ENCODE measurements at places on chromosomes 2 and 18. TPM values are rescaled to one million over a fixed set of nuclear protein-coding genes. Genes with fewer than 3 reads are reported as not detected.

GRCh38 chr2:196361606-196362326, 190.4 kb upstream of the STK17B start:
- DNase-seq: no peak

GRCh38 chr2:45283764-45284620, 274.7 kb upstream of the SIX2 start:
- DNase-seq: peak; percentile 83

GRCh38 chr2:134862674-134863073, 24.3 kb downstream of the ACMSD start:
- DNase-seq: no peak

- DNase-seq: no peak
Observed at GRCh38 chr2:61658841-61659780, 121.0 kb upstream of the XPO1 start.

GRCh38 chr2:200635251-200635650, 49.4 kb downstream of the AOX1 start:
- no peak for DNase-seq

Gene CAPN14
- total RNA-seq: not detected

DNA sequence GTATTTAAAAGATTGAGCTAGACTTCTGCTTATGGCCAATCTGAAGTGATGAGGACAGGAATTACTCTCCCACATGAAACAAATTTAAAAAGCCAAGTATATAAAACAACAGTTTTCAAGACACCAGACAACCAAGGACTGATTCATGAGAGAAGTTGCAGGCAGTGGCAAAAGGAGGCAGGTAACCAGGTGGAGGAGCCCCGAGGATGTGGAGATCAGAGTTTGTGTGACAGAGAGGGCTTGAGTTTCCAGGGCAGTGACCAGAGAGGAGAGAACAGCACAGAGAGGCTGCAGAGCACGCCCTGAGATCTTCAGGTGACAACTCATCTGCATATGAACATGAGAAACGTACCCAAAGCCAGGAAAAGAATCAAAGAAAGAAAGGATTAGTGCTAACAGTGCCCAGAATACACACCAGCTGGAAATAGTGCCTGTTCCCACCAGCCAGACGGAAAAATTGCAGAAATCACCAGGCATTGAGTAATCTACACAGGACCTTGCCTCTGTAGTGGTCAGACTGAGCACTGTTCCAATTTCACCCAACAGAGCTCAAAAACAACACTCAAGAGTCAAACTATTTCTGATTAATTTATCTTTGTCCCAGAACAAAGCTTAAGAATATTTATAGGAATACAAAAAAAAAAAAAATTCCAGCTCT, 173.1 kb downstream of the SEPTIN10 start:
- DNase-seq: no peak

Gene SERPINE2
- 66.8 TPM for total RNA-seq

- no peak for DNase-seq
Observed at GRCh38 chr2:30222636-30223360, 8.5 kb upstream of the LBH start.

DNA sequence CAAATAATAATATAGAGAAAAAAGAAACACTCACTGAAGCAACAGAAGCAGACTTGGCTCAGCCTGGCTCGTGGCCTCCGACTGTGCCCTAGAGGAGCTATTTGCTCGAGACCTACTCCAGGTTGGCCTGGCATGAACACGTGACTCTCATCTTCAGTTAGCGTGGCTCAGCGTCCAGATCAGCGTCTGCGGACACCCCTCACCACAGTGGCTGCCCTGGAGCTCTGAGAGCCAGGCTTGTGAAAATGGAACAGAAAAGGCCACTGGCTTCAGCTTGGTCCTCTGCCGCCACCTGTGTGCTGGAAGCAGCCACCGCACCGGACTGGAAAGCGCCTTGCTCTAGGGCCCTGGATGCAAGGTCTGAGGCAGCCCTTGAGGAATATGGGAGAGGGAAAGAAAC, 1184.0 kb upstream of the GYPC start:
- peak; percentile 41 for DNase-seq

DNA sequence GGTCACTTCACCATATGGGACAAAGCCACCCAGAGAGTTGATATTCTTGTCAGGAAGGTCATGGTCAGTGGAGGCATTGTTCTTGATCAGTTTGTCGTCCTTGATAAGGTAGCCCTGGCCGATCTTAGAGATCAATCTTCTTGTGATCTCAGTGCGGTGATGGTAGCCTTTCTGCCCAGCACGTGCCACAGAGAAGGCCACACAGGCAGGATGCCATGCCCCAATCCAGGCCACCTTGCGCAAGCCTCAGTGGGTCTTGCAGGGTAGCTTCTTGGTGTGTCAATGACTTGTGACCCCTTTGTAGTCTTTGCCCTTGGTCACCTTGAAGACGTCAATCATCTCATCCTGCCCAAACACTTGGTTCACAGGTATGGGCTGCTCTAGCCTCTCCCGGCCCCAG, 143.9 kb upstream of the ASB18 start:
- DNase-seq: no peak

Gene HNMT
- not detected for total RNA-seq

DNA sequence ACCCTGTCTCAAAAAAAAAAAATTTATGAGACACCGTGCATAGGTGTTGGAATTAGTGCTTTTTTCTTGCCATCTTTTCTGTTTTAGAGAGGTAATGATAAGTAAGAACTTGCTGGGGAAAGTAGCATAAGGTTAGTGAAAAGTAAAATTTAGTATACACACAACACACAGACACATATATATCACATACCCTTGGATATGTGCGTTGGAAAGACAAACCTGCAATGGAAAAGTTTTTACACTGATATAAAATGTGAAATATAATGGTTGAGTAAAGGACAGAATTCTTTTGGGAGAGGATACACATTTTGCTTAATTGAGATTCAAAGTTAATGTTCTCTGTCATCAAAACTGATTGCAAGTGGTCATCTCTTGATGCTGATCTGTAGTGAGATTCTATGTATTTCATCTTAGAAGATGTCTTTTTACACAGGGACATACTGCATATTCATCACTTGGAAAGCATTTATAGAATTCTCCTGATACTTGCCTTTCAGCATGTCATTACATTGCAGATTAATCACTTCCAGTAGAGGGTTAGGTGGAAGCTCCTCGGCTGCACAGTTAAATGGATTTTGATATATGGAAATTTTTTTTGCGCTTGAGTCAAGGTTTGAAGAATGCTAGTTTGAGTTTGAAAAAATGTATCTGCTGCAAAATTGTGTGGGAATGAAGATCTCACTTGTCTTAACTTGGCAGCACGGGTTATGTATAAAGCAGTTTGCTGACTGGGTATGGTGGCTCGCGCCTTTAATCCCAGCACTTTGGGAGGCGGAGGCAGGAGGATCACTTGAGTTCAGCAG, 13.5 kb downstream of the PPP1CB start:
- no peak for DNase-seq

DNA sequence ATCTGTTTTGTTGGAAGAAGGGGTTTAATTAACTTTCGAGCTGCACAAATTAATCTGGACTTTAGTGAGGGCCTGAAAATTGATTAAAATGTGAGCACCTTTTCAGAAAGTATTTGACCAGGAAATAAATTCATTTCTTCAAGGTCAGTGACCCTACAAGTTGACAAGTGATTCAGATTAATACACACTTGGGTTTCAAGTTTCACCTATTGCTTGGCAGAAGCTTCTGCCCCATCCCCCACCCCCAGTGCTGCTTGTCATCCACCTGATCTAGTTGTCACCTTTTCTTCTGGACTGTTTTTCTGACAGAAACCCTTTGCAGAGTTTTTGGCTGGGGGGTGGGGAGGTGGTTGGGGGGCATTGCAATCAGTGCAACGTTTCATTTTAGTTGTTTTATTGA, 46.2 kb downstream of the RPRM start:
- no peak for DNase-seq

GRCh38 chr2:232491139-232491780, 3.6 kb upstream of the ECEL1 start:
- no peak for DNase-seq

- no peak for DNase-seq
Observed at GRCh38 chr2:119630121-119630520, 48.9 kb upstream of the TMEM177 start.

GRCh38 chr2:238947920-238948710, 100.2 kb downstream of the TWIST2 start:
- peak; percentile 87 for DNase-seq

GRCh38 chr2:60926741-60927552, 45.6 kb downstream of the REL start:
- no peak for DNase-seq

- no peak for DNase-seq
Observed at GRCh38 chr18:60259052-60259681, 113.4 kb downstream of the MC4R start.

Gene EGR4
- not detected for total RNA-seq

DNA sequence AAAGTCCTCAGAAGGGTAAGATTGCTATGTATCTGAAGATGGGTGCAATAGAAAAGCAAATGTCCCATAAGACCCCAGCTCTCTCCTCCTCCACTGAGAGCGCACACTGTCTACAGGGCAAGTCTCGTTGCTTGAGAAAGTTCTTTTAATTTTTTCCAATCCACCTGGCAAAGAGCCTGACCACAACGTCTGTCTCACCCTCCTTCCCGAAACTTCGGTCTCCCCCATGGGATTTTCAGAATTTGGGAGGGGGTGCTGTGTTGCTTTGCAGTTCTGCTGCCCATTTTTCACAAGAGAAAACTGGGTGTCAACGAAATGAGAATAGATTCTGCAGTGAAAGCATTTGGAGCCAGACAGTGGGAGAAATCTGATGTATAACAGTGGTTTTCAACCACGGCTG, 40.4 kb downstream of the SERTAD2 start:
- no peak for DNase-seq

GRCh38 chr2:151819920-151820319, 8.3 kb downstream of the ARL5A start:
- no peak for DNase-seq

- DNase-seq: peak; percentile 22
Observed at GRCh38 chr18:58117786-58118403, 73.9 kb downstream of the NEDD4L start.

DNA sequence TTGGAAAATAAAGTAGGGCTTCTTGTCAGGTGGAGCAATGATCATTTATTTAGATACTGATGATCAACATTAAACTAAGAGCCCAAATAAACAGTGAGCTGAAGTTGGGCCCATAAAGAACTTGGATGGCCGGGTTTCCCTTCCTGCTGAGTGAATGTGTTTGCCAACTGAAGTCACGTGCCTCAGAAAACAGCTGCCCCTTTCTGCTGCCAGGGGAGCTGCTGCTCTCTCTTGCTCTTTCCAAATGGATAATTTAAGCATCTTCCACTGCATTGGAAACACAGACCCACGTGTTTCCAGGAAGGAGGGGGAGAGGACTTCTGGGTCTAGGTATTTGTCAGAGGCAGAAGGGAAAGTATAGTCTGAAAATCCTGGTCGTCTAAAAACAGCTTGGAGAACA, 22.9 kb upstream of the NCKAP5 start:
- peak; percentile 71 for DNase-seq

- no peak for DNase-seq
Observed at GRCh38 chr2:170323743-170324142, 145.8 kb downstream of the MYO3B start.

- DNase-seq: peak; percentile 22
Observed at GRCh38 chr2:9288681-9289338, 82.2 kb downstream of the ASAP2 start.

Gene TEX44
- not detected for total RNA-seq

GRCh38 chr2:149463328-149464002, 124.1 kb downstream of the MMADHC start:
- DNase-seq: no peak

GRCh38 chr2:43230951-43231827, 4.8 kb upstream of the ZFP36L2 start:
- DNase-seq: no peak

Gene ASB18
- not detected for total RNA-seq

Gene GLI2
- 1.3 TPM for total RNA-seq

DNA sequence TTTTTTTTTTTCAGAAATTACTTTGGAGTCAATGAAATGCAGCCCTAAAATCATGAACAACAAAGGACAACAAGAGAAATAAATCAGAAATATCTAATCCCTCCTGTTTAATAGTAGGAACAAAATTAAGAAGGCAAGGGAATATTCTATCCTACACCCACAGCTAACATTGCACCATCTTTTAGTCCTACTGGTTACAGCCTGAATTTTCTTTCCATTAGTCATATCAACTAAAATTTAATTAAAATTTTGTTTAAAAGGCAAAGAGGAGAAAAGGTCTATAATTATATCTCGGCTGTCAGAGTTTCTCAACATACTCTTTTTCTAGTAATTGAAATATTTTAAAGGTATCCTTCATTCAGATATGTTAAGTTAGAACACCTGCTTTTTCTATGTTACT, 61.9 kb downstream of the DTNA start:
- DNase-seq: no peak

Gene VWA3B
- total RNA-seq: not detected

DNA sequence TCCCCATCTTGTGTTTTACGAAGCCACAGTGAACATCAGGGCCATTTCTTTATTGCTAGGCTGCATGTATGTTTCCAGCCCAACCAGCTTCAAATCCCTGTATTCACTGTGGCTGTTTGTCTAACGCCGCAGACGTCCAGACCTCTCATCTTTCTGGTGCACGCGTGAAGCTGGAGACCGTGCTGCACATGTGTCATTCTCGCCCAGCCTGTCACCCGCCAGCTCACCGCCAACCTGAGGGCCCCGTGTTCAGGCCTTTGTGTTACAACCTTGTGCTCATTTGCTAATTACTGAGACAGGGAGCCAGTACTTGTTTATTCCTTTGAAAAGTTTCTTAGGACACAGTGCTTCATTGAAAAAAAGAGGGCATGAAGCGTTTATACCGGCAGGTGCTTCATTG, 21.4 kb downstream of the SALL3 start:
- DNase-seq: no peak

DNA sequence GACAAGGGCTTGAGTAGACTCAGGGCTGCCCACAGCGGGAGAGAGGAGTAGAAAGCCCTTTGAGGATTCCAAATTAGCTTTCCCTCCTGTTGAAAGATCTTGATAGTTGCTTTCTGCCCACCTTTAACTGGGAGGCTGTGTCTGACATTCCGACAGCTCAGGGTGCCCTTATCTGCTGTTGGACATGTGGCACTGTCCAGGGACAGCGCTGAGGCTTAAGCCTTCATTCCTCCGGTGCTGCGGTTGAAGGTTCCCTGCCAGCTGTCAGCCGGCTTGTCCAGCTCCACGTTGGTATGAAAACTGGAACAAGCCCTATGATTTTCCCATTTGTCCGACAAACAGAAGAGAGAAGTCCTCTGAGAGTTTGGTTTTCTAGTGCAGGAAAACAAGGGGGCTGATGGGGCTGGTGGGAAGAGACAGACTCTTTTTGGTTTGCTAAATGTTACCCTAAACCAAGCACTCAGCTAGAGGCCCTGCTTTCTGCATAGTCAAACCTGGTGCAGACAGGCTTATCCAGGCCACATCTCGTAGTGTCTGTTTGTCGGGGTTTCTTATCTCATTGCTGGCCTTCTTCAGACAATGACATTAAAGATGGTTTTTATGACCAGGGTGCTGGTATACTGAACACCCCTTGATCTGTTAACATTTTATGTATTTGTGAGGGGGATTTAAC, 24.5 kb downstream of the GREB1 start:
- DNase-seq: no peak

Gene GCFC2
- 28.9 TPM for total RNA-seq

- peak; percentile 53 for DNase-seq
Observed at GRCh38 chr18:75211953-75212750, 1.6 kb downstream of the TSHZ1 start.

GRCh38 chr18:80168346-80168745, 59.3 kb downstream of the ADNP2 start:
- DNase-seq: no peak
